Activated CD4-positive, alpha-beta memory T cell treated with anti-CD3 and anti-CD28 coated beads, Interleukin-2, amount 10 ng/mL, durations not matched to agents 7 days and 5 days (primary cell): ENCODE measurements at places on chromosomes 1 and 21. TPM values are rescaled to one million over a fixed set of nuclear protein-coding genes. Genes with fewer than 3 reads are reported as not detected.

The NOS1AP gene
- total RNA-seq = 0.08 TPM

The AIRE gene
- total RNA-seq = 0.58 TPM

GRCh38 chr21:37800456-37801061, 115.7 kb downstream of the KCNJ6 start:
- H3K4me3 ChIP-seq = no peak overlapping the region
- no peaks in the 10 kb centered on the region for H3K4me1 ChIP-seq
- H3K27ac ChIP-seq = no peak overlapping the region
- H3K36me3 ChIP-seq = no peaks in the 10 kb centered on the region

- peak overlapping the region; percentile 98 for H3K27ac ChIP-seq
- H3K4me1 ChIP-seq = peaks cover 71% of the 10 kb centered on the region
- H3K27me3 ChIP-seq = no peaks in the 10 kb centered on the region
- DNase-seq = peak; percentile 43
These were observed 829 bp downstream of the ADAR start for GRCh38 chr1:154607106-154607608.

GRCh38 chr1:38173157-38173831, 126.7 kb upstream of the POU3F1 start:
- no peak overlapping the region for H3K27ac ChIP-seq
- H3K4me3 ChIP-seq = no peak overlapping the region
- H3K36me3 ChIP-seq = no peaks in the 10 kb centered on the region
- H3K27me3 ChIP-seq = peaks cover 1% of the 10 kb centered on the region

GRCh38 chr21:30437010-30437565, 3.0 kb upstream of the KRTAP15-1 start:
- H3K27me3 ChIP-seq = no peaks in the 10 kb centered on the region
- H3K27ac ChIP-seq = no peak overlapping the region
- no peak overlapping the region for H3K4me3 ChIP-seq
- H3K36me3 ChIP-seq = no peaks in the 10 kb centered on the region

- H3K36me3 ChIP-seq = peaks cover 25% of the 10 kb centered on the region
- no peak overlapping the region for H3K4me3 ChIP-seq
- DNase-seq = no peak
- no peak overlapping the region for H3K27ac ChIP-seq
These were observed 99.1 kb downstream of the PKN2 start for GRCh38 chr1:88783145-88783544.

The RGS5 gene
- 3.7 TPM for total RNA-seq

The MATN1 gene
- total RNA-seq = not detected

The HTR6 gene
- not detected for total RNA-seq

DNA sequence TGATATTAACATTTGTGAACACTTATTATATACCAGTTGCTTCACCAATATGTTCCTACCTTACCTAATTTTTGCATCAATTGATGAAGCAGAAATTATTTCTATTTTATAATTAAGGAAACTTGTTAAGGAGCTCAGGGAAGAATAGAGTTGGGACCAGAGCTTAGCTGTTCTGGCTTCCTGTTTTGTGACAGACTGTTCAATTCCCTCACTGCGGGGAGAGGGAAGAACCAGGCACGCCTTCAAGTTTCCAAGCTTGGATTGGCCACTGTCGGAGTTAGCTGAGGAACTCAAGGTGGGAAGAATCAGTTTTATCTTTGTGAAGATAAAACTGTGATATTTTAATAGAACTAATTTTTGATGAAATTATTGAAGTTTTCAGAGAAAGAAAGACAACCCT, 142.3 kb upstream of the LMO4 start:
- H3K4me3 ChIP-seq = no peak overlapping the region
- no peaks in the 10 kb centered on the region for H3K4me1 ChIP-seq
- no peak for DNase-seq
- H3K27me3 ChIP-seq = peaks cover 4% of the 10 kb centered on the region

- no peak overlapping the region for H3K27ac ChIP-seq
- peaks cover 6% of the 10 kb centered on the region for H3K27me3 ChIP-seq
- peaks cover 4% of the 10 kb centered on the region for H3K4me1 ChIP-seq
These were observed 17.7 kb downstream of the AGT start for GRCh38 chr1:230696218-230696617.

GRCh38 chr1:74835051-74835450, 102.1 kb downstream of the TYW3 start:
- H3K4me3 ChIP-seq = no peak overlapping the region
- H3K27me3 ChIP-seq = no peaks in the 10 kb centered on the region
- H3K4me1 ChIP-seq = no peaks in the 10 kb centered on the region
- H3K36me3 ChIP-seq = no peaks in the 10 kb centered on the region
